NCI-H526 treated with DMSO at 0.1 percent for 48 hours (cell line): ENCODE measurements at places on chromosomes 1 and 21.

DNA sequence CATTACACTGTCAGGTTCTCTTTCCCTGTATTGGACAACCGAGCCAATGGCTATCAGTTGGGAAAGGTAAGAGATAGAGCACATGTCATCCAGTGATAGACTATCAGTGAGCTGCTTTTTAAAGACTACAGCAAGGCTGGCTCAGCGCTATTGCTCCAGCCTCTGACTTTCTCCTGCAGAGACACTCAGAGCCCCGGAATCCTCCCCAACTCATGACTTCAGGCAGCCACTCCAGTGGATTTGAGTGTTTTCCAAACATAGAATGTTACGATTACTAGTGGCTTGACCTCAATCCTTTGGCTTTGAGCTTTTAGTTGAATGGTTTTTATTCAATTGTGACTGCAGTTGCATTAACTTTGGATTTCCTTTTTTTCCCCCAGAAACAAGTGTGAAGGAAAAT lies 331.9 kb downstream of the DISC1 start:
- DNase-seq = no peak

- DNase-seq = no peak
Observed at GRCh38 chr21:45306832-45307571, 19.3 kb upstream of the POFUT2 start.

DNA sequence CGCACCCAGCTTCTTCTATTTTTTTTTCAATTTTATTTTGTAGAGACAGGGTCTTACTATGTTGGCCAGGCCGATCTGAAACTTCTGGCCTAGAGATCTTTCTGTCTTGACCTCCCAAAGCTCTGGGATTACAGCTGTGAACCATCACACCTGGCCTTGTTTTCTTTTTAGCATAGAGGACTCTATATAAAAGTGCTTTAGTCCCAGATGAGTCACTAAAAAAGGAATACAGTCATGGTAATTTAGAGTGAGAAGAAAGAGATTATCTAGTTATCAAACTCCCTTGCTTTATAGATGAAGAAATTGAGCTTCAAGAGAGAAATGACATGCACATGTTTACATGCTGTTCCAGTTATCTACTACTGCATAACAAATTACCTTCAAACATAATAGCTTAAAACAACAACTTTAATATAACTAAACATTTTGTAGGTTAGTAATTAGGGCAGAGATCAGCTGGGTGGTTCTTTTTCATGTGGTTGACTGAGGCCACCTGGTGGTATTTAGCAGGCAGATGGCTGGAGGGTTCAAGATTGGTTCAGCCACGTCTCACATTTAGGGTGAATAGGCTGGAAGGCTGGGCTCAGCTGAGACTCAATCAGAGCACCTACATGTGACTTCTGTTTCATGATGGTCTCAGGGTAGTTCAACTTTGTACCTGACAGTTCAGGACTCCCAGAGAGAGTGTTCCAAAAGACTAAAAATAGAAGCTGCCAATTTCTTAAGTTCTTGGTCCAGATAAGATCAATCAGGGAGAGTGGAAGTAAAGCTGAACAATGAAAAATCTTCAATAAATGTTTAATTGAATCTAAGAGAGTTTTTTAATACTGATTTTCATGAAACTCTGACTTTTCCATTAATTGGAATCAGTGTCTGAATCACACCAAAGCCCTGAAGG lies 16.9 kb upstream of the MTF2 start:
- DNase-seq = peak; percentile 4

- DNase-seq = no peak
Observed at GRCh38 chr1:245526141-245526540, 371.4 kb downstream of the KIF26B start.

DNA sequence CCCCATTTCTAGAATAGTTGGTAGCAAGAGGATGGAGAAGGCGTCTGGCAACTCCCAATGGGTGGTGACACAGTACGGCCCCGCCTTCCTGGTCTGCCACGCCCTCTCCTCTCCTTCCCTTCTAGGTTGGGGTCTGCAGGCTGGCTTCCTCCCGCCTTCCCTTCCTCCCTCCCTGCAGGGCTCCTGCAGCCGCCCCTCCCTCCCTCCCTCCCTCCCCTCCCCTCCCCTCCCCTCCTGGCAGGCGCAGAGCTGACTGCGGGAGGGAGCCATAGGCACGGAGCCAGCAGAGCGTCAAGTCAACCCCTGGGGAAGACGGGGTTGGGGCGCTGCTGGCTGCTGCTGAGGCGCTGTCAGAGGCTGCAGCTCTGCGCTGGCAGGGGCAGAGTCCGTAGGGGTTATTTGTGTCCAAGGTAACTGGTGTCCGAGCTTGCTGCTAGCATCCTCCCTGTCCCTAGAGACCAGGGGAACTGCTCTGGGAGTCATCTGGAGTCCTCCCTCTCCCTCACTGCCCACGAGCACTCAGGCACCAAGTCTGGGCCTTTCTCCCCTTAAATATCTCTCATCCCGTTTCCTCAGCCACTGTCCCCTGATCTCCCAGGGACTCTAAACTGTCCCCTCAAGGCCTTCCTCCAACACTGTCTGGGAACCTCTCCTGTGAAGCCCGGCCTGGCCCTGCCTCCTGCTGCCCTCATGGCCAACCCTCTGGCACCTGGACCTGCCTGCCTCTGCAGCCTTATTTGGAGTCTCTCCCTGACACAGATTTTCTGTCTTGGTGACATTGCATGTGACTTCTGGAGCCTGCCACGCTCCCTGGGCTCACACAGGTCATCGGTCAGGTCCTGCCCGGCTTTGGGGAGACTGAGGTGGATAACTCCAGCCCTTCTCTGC lies 57.4 kb upstream of the ACOT11 start:
- peak; percentile 14 for DNase-seq

DNA sequence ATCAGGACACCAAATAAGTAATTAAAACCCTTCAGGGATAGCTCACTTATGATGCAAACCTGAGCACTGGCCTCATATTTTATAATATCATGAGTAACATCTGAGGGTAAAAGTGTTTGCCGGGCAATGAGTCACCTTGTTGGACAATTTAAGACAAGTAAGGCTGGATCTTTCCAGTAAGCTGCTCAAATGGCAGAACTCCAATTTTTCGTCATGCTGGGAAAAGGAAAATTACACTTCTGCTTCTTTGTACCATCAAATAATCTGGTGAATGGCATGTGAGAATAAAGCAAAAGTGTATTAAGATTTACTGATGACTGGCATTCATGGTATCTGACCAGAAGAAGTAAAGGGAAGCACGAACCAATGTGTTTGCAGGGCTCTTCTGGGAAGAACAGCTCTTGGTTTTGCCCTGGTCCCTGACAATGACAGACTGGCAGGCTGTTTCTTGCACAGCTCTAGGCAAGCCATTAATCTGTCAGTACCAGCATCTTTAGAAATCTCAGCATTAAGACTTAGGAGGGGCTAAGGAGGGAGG lies 392.2 kb downstream of the VAV3 start:
- no peak for DNase-seq

GRCh38 chr1:154807048-154807591 lies 63.0 kb downstream of the KCNN3 start:
- no peak for DNase-seq

DNA sequence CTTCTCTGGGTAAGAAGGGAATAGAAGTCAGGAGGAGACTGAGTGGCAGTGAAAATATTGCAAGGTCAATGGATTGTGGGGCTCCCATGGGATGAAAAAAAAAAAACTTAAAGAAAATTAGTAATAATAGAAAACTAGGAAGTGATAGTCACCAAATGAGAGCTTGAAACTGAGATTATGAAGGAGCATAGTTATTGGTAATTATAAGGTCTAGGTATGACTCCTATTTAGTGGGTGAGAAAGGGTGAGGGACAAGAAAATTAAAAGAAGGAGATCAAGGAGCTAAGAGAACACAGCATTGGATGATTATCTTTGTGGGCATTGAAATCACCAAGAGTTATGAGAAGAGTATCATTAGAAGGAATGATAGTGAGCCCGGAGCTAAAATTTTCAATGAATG lies 301.4 kb downstream of the TPR start:
- DNase-seq = no peak

DNA sequence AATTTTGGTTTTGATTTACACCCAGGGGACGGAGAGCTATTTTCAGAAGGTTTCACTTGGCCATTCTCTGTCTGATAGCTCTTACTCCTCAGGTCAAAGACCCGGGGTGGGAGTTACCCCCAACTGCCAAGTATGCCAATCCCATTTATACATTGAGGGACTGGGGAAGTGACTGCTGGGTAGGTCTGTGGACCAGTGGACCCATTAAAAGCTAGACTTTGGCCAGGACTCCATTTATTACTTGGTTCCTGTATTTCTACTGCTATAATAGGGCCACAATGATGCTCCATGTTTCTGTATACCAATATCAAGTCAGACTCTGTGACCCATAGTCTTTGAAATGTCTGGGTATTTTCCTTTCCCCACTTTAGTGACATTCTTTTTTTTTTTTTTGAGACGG lies 14.6 kb downstream of the ZFYVE9 start:
- DNase-seq = no peak

- peak; percentile 84 for DNase-seq
Observed at GRCh38 chr1:176559878-176560277, 96.9 kb downstream of the PAPPA2 start.

DNA sequence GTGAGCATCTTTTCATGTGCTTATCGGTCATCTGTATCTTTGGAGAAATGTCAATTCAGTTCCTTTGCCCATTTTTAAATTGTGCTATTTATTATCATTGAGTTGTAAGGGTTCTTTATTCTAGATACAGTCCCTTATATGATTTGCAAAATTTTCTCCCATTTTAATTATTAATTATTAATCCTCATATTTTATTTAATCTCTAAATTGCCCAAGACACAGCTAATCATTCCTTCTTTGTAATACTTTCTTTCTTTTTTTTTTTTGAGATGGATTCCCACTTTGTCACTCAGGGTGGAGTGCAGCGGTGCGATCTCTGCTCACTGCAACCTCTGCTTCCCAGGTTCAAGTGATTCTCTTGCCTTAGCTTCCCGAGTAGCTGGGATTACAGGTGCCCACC lies 13.1 kb upstream of the TENT5B start:
- DNase-seq = no peak

DNA sequence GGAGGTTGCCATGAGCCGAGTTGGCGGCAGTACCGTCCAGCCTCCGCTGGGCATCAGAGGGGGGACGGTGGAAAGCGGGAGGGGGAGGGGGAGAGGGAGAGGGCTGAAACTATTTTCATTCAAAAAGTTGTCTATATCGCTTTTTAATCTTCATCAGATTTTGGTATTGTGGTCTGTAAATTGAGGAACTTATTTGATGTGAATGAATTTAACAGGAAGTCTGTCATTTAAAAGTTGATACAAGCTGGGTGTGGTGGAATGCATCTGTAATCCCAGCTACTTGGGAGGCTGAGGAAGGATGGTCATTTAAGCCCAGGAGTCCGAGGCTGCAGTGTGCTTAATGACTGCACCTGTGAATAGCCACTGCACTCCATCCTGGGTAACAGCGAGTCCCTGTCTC lies 3.0 kb upstream of the EPHX4 start:
- no peak for DNase-seq

- no peak for DNase-seq
Observed at GRCh38 chr1:42118125-42118524, 35.1 kb upstream of the GUCA2B start.
